ENCODE measurements at places on chromosomes 5 and 9.

DNA sequence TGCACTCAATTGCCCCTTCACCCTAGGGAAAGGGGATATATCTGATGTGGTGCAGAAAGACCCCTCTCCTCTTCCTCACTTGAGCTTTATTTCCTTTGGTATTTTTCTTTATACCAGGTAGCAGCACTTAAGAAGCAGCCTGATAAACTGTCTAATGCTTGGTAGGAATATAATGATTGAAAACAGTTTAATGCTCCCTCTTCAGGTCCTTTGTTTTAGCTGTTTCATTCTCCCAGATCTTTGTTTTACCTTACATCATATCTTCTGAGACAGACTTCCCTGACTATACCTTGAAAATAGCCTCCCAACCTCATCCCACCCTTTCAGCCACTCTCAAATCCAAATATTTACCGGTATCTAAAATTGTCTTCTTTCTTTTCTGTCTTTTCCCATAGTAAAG lies 87.9 kb downstream of the NUDT12 start:
- peak; percentile 31 for DNase-seq

- no peak for DNase-seq
These were observed 380.4 kb upstream of the CTNND2 start for GRCh38 chr5:12284604-12285003.

DNA sequence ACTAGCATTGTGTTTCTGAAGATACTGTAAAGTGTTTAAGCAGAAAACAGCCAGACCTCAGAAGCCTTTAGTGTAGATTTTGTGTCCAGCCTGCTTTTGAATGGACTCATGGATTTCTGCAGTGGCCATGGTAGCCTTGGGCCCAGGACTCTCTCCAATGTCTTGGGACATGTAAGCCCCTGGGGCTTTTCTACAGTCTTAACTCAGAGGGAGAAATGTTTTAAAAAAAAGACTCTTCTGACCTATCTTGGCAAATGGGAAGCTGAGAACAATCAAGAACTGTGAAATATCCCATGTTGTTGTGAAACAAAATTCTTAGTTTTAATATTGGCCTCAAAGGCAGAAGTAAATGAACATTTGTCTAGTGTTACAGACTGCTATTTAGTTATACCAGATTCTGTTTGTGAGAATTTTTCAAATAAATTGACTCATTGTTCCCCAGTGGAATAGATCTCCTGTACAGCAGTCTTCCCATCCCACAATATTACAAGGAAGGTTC lies 112.5 kb upstream of the DMAC1 start:
- DNase-seq = no peak

DNA sequence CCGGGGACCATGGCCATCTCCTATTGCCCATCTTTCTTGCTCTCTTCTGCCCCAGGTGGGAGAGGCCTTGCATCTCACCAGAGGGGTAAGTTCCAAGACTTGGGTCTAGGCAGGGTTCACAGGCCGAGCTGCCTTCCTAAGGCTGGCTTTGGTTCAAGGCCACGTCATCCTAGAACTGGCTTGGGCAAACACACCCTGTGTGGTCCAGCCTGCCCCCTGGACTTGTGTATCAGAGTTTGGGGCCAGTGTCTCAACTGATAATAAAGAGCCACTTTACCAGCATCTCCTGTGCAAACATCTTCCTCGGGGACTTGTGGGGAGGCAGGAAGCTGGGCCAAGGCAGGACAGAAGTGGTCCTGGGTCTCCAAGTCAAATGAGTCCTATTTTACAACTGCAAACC lies 17.8 kb downstream of the BOD1 start:
- DNase-seq = no peak

DNA sequence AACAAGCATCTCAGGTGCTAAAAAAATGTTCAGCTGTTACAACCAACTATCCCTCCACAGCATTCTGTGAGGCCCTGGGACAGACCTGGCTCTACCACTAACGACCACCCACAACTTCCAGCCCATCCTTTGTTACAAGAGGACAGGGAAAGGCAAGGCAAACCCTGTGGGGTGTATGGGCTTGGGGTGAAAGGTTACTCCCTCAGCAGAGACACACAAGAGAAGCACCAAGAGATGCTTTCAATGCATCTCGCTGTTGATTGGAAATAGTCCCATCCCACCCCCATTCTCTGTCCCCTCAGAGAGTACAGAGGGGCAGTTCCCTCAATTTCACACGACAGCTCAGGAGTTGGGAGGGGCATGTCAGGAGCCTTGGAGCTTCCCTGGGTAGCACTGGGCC lies 234.1 kb downstream of the CAAP1 start:
- DNase-seq = no peak

DNA sequence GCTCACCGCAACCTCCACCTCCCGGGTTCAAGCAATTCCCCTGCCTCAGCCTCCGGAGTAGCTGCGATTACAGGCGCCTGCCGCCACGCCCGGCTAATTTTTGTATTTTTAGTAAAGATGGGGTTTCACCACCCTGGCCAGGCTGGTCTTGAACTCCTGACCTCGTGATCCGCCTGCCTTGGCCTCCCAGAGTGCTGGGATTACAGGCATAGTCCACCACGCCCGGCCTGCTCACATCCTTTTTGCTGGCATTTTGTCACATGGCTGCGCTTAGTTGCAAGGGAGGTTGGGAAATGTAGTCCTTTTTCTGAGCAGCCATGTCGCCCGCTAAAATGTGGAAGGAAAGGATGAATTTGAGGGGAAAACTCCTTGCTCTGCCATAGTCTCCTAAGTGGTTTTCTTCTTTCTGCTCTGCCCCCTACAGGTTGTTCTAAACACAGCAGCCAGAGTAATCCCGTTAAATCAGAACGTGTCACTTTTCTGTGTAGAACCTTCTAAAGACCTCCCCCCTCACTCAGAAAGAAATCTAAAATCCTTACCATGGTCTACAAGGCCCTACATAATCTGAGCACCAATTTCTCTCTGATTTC lies 57.8 kb upstream of the HSPA9 start:
- peak; percentile 90 for DNase-seq
